CD4-positive, alpha-beta memory T cell (primary cell): ENCODE measurements at places on chromosomes 5 and 9. TPM values are rescaled to one million over a fixed set of nuclear protein-coding genes. Genes with fewer than 3 reads are reported as not detected.

DNA sequence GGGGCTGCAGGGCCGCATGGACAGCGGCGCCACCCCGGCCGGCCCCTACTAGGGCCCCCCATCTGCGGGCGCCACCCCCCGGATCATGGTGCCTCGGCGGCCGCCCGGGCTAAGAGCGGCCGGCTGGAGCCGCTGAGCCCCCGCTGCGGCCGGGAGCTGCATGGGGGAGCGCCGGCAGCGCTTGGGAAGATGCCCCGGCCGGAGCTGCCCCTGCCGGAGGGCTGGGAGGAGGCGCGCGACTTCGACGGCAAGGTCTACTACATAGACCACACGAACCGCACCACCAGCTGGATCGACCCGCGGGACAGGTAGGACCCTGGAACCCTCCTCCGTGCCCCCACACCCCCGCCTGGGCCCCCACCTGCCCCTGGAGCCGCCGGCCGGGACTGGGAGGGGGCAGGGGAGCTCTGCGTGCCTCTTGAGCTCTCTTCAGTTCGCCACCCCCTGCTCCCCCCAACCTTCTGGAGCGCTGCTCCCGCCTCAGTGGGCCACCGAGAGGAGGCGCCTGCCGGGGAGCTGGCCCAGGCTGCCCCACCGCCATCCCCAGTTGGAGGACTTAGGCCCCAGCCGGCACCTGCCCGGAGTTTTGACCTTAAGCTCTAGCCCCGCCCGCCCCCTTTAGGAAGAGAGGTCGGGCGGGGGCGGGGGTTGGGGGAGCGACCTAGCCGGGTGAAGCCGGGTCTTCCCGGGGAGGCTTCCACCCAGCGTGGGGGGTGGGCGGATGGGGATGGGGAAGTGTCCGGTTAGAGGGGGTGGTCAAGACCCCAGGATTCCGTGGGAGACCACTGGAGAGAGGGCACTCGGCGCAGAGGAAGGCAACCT, 730 bp downstream of the WWC1 start:
- DNase-seq = no peak

GRCh38 chr9:105608721-105609598, 51.0 kb downstream of the FKTN start:
- DNase-seq = no peak

DNA sequence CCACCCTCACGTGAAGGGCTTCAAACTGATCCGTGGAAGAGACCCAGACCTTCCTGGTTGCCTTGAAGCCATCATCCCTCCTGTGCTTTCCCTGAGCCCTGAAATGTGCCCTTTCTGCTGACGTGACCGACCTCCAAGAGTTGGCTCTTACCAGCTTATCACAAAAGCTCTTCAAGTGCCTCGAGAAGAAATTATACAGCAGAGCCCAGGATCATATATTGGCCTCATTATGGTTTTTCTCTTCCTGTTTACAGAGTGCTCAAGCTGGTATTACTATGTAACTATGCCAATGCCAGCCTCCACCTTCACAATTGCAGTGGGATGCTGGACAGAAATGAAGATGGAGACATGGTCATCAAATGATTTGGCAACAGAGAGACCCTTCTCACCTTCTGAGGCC, 66.0 kb downstream of the AOPEP start:
- DNase-seq = no peak

DNA sequence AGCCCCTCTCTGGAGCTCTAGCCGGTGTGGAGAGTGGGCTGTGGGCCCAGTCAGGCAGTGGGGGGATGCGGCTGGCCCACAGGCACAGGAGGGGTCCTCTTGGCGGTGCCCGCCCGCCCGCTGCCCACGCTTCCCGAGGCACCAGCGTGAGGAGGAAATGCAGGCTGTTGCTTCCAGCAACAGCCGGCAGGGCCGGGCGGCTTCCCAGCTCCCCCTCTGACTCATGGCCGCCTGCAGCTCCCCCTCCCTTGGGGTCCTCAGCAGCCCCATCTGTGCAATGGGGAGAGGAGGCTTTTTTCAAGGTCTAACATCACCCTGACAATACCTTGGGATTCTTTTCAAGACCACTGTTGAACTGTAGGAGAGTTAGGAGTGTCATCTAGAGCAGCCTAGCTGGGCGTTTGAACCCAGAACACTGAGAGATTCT, 10.4 kb downstream of the CXXC5 start:
- no peak for DNase-seq

- no peak for DNase-seq
These were observed 195.0 kb downstream of the MAPKAP1 start for GRCh38 chr9:125511789-125512660.

GRCh38 chr5:139745132-139745799, 50.3 kb upstream of the PSD2 start:
- no peak for DNase-seq

- no peak for DNase-seq
These were observed 102.5 kb downstream of the GPBP1 start for GRCh38 chr5:57276353-57276752.

The SLC22A4 gene
- total RNA-seq = 0.22 TPM
